Effector CD4-positive, alpha-beta T cell (primary cell): ENCODE measurements at places on chromosomes 11 and 22.

GRCh38 chr22:22142661-22143060 is 101.9 kb upstream of the VPREB1 start:
- no peak for DNase-seq

GRCh38 chr22:27985323-27986275 is 66.5 kb upstream of the PITPNB start:
- no peak for DNase-seq

DNA sequence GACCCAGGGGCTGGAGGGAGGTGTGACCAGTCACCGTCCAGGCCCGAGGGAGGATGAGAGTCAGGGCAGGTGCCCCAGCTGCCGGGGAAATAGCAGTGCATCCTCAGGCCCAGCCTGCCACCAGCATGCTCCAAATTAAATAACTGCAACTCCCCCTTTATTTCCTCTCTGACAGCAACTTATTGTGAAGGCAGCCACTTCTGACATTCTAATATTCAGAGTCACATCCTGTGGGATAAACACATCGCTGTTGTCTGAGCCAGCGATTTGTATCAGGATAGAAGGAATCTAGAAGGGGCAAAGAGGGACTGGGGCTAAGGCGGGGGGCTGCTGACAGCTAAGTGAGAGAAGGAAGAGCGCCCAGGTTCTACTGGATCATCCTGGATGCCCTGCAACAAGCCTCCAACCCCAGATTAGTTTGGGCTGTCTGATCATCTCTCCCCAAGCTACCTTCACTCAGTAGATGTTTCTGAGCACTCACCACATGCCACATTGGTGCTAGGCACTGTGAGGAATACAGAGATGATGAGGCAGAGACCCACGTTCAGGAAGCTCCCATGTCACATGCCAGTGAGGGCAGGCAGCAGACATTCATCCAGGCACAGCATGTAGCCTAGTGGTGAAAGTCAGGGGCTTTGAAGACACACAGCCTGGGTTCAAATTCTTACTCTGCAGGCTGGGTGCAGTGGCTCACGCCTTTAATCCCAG is 214.1 kb downstream of the BUD13 start:
- DNase-seq: no peak

DNA sequence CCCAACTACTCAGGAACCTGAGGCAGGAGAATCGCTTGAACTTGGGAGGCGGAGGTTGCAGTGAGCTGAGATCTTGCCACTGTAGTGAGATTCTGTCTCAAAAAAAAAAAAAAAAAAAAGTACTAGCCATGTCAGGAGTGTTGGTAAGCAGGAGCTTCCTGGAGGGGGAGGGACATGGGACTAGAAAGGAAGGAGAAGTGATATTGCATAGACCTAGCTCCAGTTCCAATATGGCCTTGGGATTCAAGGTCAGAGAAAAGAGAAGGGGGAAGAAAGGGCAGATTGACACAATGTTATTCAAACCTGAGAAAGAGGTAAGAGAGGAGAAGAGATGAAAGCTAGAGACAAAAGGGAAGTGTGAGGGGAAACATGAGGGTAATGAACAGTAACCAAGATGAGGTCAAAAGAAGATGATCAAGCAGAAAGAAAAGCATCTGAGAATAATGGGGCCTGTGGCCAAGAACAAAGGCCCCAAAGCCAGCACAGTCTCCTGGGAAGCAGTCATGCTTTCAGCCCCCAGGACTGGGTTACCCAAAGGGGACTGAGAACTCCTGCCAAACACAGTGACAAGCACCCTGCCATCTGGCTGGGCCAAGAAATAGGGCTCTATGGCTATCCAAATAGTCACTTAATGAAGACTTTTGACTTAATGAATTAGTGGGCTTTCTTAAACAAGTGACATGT is 51.7 kb upstream of the FTH1 start:
- no peak for DNase-seq

- no peak for DNase-seq
Observed at GRCh38 chr11:6687876-6688275, 4.7 kb upstream of the MRPL17 start.

GRCh38 chr11:45366619-45367190 is 80.6 kb upstream of the SYT13 start:
- no peak for DNase-seq

GRCh38 chr11:59679347-59679746 is 10.5 kb upstream of the PATL1 start:
- no peak for DNase-seq

DNA sequence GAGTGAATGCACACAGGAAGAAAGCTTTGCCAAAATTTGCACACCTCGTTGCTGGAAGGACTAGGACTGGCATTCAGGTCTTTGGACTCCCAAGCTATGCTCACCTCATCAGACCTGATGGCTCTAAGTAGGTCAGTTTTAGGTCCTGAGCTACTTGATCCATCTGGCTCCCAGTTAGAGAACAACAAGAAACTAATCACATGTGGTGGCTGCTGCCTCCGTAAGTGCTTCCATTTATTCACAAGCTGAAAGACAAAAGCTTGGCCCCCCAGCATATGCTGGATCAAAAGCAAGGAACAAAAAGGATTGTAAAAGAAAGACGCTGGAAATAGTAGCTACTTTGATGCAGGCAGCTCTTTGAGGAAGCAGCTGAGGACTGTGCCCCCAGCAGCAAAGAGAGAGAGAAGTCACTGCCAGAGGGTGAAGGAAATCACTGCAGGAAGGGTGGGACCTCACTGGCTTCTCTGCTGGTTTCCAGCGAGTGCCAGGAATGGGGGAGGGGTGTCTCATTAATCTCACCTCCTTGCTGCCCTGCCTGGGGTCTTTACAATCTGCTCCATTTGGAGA is 268.9 kb downstream of the KIRREL3 start:
- DNase-seq: no peak

DNA sequence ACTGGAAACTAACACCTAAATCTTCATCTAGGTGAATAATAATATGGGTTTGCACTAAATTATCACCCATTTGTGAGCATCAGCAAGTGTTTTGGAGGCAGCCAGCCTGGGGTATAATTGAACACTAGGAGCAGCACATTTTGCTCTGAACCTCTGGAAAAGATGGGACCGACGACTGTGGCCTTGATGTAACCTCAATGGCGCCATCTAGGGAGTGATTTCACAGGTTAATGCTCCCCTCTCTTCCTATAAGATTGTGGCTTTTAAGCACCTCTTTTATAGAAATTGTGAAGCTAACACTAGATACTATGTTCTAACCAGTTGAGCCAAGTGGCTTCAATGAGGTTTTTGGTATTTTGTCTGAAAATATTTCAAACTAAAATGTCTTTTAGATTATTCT is 203.7 kb downstream of the NELL1 start:
- no peak for DNase-seq

DNA sequence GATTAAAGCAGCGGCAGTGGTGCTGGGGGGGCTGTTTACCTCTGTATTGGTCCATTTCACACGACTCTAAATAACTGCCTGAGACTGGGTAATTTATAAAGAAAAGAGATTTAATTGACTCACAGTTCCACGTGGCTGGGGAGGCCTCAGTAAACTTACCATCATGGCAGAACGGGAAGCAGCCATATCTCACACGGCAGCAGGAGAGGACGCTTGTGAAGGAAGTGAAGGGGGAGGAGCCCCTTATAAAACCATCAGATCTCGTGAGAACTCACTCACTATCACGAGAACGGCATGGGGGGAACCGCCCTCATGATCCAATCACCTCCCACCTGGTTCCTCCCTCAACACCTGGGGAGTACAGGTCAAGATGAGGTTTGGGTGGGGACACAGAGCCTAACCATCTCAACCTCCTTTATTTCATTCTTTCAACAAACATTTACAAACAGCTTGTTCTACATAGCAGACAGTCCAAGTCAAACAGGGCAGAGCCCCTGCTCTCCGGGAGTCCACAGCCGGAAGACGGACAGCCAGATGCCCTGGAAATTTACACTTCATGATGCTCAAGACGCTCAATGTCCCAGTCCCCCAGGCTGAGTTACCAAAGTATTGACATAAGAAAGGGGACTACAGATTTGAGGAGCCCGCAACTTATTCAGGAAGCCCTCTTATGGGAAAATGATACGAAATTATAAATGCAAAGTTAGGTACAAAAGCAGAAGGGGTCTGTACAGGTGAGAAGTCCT is 26.3 kb upstream of the HMGXB4 start:
- no peak for DNase-seq

- no peak for DNase-seq
Observed at GRCh38 chr11:58152781-58153180, 27.5 kb upstream of the OR9I1 start.

DNA sequence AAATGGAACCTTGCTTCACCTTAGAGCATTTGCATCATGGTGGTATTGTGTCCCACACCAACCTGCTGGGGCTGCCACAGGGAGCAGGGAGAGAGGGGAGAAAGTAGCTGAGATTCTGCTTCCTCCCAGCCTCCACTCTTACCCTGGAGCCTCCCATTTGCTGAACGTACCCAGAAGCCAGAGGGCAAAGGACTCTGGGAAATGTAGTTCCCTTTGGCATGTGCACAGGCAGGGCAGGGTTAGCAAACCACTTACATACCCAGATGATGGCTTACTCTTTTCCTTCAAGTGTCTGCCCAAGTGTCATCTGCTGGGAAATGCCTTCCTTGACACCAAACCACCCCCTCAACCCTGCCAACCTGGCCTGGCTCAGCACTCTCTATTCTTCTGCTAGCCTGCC is 16.9 kb downstream of the SMIM38 start:
- no peak for DNase-seq

DNA sequence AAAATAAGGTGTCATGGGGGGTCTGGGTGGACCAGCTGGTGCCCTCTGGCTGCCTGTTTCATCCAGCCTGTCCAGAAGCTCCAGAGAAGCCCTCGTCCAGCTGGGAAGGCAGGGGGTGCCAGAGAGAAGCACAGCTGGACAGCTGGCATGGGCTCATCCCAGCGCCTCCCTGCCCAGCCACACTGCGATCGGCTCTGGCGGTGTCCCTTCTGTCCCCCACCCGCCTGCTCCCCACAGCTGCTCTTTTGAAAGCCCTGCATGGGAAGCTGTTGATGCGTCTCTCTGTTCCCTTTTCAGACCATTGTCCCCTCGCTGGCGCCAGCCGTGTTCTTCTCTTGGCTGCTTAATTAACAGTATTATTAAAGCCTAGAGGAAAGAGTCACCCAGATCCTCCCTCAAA is 86.5 kb downstream of the MN1 start:
- no peak for DNase-seq

DNA sequence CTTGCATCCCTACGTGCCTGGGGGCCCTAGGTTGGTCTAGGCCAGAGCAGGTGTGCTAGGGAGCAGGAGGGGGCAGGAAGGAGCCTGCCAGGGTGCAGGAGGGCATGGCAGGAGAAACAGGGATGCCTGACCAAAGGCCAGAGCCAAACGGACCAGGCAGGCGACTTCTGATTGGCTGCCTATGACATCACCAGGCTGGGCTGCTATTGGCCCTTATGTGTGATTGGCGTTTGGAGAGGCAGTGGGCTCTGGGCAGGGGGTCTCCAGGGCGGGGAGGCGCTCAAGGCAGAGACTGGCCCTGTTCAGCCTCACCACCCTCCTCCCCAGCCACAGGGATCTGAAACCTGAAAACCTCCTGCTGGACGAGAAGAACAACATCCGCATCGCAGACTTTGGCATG is 44.4 kb downstream of the MOB2 start:
- DNase-seq: no peak

- no peak for DNase-seq
Observed at GRCh38 chr22:27310966-27311697, 490.4 kb downstream of the MN1 start.

DNA sequence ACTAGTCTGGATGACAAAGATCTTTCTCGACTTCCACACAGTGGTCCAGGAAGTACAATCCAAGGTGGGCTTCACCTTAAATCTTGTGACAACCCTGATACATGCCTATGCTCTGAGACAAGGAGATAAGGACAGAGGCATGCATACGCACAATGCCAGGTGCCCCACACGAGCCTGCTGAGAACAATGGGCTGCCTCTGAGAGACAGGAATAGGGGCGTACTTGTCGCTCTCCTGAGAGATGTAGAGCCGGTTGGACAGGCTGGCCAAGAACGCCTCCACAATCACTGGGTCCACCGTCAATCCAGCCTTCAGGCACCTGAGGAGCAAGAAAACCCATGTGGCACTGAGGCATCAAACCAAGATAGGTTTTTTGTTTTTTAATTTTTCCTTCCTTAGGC is 25.5 kb downstream of the SERPIND1 start:
- no peak for DNase-seq

DNA sequence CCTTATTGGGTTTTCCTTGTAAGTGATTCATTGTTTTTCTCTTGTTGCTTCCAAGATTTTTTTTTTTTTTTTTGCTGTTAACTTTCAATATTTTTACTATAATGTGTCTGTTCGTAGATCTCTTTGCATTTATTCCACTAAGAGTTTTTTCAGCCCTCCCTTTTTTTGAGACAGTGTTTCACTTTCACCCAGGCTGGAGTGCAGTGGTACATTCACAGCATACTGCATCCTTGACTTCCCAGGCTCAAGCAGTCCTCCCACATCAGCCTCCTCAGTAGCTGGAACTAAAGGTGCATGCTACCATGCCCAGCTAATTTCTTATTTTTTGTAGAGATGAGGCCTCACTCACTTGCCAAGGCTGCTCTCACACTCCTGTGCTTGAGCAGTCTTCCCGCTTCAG is 1282.0 kb upstream of the CNTN5 start:
- no peak for DNase-seq

GRCh38 chr11:37110385-37110784 is 512.3 kb upstream of the RAG2 start:
- no peak for DNase-seq

DNA sequence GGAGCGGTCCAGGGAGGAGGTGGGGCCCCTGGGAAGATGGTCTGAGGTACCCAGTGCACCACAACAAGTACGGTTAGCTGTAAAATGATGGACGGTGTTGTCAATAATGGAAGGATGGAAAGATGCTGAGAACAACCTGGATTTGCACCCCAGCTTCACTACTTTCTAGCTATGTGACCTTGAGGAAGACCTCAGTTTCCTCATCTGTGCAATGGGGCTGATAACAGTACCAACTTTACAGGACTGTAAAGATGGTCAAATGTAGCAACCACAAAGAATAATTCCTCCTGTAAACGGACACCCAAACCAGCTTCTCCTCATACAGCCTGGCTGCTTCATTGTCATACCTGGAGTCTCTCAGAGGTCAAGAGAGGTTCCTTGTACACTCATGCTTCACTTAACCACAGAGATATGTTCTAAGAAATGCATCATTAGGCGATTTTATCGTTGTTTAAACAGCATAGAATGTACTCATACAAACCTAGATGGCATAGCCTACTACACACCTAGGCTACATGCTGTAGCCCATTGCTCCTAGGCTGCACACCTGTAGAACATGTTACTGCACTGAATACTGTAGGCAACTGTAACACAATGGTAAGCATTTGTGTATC is 65.5 kb upstream of the LMO2 start:
- DNase-seq: no peak

- no peak for DNase-seq
Observed at GRCh38 chr11:57778318-57779037, 16.9 kb downstream of the CTNND1 start.
